ENCODE measurements at places on chromosomes 6 and 20.

DNA sequence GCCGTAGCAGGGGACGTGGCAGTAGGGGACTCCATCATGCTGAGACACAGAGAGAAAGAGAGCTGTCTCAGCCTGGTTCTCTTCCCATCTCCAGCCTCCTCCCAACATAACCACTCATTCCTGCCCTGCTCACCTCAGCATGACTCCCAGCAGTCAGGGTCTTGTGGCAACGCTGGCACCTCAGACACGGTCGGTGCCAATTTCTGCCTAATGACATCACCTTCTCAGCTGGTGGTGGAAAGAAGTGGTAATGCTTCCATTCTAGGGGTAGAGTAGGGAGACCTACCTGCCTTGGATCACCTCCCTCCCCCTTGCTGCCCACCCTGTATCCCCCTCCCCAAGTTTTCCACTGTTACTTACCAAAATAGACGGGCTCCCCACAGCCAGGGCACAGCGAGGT lies 2.5 kb downstream of the CRIP3 start:
- no peak for DNase-seq

- DNase-seq: no peak
These were observed 12.8 kb upstream of the KLHL32 start for GRCh38 chr6:96911751-96912150.

DNA sequence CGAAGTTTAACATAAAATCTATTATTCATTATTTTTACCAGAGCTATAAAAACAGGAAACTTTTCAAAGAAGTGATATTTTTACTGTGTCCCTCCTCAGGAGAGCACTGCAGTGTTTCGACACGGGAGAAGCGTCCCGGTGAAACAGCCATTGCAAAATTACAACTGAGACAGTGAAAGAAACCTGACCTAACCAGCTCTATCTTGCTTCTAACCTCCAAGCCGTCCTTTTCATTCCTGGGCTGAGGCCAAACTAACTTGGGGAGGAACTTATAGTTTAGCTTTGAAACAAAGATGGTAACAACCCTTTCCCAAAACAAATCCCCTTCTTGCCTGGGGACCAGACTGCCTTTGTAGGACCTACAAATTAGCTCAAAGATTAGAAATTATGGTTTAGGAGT lies 79.2 kb downstream of the WDR27 start:
- no peak for DNase-seq

GRCh38 chr6:100663219-100663863 lies 198.6 kb upstream of the SIM1 start:
- no peak for DNase-seq

GRCh38 chr20:9775176-9775575 lies 63.7 kb downstream of the PAK5 start:
- DNase-seq: no peak

DNA sequence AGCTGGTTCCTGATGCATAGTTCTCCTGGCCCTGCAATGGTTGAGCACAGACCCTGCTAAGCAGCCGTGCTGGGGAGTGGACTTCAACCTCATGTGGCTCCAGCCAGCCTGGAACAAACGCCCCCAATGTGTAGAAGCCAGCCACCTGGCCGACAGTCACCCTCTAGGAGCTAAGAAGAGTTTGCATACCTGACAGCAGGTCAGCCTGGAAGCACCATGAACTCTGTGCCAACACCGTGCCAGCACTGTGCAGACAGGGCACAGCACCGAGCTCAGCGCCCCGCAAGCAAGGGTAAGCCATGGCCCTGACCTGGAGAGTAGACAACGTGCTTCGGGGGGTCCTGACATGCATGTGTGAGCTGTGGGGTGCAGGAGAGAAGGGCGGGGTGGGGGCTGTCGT lies 356.3 kb downstream of the ZFAND3 start:
- no peak for DNase-seq

Data from activated CD4-positive, alpha-beta T cell treated with anti-CD3 and anti-CD28 coated beads, Interleukin-2, amount 50 U/mL, for 48 hours (primary cell).